HTR-8/SVneo (cell line): ENCODE measurements at places on chromosomes 11 and 22.
A peak's percentile ranks its signal among the peaks of the same experiment; 100 is the strongest.

DNA sequence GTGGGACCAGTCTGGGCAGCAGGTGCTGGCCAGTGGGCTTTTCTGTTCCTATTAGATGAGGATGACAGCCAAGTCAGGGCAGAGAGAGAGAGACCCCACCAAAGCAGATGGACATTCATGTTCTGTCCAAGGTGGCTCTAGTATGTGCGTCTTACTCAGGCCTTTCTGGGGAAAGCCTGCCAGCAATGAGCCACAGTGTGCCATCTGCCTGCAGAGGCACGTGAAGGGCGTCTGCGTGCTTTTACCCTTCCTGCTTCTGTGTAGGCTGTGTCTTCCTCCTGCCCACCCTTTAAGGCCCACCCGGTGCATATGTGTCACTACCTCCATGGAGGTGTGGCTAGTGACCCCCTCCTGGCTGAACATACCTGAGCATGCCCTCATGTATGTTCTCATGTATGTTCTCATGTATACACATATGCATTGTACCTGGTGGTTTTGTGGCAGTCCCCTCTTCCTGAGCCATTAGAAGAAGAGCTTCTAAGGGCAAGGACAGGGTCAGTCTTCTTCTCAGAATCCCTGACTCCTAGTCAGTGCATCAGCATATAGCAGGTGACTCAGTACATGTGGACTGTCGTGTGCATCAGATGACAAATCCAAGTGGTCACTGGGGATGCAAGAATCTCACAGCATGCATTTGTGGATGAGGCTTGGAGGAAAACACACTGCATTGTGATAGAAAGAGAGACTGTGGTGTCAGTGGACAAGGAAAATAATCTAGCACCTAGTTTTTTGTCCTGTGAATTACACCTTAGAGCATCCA lies 90.4 kb upstream of the YWHAH start:
- no peak for DNase-seq

DNA sequence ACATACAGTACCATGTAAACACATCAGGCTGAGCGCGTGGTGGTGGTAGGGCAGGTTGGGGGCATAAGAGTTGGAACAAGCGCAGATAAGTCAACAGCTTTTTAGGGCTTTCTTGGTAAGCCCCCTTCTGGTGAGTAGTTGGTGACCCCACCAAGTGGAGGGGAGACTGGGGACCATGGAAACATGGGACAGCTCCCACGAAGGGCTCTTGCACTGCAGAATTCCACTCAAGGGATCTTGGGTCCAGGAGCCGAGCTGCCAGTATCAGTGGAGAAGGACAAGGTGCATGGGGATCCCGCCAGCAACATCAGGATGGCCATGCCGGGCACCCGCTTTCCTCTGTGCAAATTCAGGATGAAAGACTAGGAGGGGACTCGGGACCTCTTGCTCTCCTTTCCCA lies 6.2 kb upstream of the APOA1 start:
- DNase-seq = no peak

DNA sequence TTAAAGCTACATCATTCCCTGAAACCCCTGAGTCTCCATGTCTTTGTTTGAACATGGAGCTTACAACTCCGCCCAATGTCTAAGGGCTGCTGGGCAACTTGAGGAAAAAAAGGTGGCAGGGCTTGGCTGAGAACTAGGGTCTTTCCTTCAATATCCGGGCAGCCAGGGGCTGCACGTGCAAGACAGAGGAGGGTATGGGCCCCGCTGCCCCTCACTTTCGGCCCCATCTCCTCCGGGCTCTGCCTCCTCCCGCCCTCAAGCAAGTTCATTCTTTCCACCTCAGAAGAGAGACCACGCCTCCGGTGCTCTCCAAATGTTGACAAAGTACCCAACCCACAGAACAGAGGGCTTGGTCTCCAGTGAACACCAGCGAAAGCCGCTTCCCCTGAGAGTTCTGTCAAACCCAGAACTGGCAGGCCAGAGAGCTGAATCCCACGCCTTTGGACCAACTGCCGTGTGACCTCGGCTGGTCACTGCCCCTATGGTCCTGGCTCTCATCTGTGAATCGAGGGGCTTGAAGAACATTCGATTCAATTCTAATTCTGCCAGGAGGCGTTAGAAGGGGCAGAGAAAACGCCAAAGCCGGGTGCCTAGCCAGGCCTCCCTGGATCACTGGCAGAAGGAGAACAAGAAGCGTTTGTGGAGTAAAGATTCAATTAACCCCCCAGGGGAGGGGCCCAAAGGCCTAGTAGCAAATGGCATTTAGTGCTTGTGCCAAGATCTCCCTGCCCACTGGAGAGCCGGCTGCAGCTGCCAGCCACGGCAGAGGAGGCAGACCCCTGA lies 7.3 kb downstream of the PDGFB start:
- no peak for DNase-seq

DNA sequence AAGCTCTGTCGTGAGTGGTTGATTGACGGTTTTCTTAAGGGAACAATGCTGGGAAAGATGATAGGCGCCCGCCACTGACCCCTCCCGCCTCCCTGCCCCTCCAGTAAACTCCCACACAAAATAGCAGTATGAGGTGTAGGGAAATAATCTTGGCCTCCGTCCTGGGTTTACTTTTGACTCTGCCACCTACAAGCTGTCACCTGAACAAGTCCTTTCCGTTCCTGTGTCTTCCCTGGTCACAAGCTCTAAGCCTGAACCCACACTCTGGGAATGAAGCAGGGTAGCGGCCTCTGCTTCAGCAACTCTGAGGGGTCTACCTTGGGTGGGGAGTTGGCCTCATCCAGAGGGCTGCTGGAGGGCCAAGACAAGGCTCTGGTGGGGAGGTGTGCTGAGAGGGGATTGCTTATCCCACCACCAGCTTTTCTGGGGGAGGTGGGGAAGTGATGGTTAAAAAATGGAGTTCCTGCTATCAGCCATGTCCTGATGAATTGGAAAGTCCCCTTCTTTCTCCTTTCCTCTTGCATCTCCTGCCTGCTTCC lies 87.8 kb downstream of the CEP164 start:
- DNase-seq = no peak

DNA sequence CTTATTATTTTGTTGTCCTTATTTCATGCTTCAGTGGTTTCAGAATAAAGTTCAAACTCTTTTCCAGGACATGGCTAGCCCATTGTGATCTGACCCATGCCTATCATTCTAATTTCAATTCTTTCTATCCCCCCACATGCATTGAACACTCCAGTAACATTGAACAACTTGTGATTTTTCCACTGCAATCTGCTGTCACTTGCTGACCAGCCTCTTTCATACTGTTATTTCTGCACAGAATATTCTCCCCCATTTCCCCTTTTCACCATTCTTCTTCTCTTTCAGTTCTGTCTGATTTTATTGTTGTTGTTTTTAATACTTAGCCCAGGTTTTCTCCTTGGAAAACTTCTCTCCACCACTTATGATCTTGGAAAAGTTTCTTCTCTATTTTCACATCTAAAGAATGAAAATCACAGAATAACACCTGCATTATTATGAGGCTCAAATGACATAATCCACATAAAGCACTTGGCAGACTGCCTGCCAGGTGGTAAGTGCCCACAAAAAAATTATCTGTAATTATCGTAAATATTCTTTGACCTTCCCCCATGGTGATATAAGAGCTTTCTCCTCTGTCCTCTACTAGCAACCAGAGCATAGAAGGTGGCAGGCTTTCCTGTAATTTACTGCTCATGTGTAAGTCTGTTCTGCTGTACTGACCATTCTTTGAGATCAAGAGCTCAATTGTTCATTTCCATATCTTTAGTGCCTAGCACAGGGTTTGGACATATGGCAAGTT lies 51.9 kb upstream of the EED start:
- DNase-seq = no peak

GRCh38 chr11:61826930-61827570 lies 1.1 kb upstream of the FADS2 start:
- DNase-seq = no peak

GRCh38 chr11:60991457-60991856 lies 20.0 kb downstream of the CD6 start:
- DNase-seq = no peak

DNA sequence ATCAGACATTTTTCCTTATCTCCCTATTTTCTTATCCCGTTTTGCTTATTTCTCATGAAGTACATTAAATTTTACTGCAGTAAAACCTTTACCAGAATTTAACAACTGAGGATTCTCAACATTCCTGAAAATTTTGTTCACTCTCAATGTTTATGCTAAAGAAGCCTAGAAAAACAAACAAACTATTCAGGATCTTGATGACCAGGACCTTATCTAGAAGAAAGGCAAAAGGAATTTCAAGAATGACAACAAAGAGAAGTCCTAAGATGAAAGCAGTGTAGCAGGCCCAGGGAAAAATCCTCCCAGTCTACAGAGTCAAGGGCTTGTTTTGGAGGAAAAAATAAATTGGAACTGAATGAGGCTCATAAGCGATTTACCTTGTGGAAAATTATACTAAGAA lies 283.3 kb upstream of the ARHGAP42 start:
- DNase-seq = peak; percentile 60
